D341Med (cell line): ENCODE measurements at places on chromosomes 4 and X.
A peak's percentile ranks its signal among the peaks of the same experiment; 100 is the strongest.

- DNase-seq = no peak
These were observed 981.3 kb downstream of the C4orf33 start for GRCh38 chr4:130077275-130077674.

DNA sequence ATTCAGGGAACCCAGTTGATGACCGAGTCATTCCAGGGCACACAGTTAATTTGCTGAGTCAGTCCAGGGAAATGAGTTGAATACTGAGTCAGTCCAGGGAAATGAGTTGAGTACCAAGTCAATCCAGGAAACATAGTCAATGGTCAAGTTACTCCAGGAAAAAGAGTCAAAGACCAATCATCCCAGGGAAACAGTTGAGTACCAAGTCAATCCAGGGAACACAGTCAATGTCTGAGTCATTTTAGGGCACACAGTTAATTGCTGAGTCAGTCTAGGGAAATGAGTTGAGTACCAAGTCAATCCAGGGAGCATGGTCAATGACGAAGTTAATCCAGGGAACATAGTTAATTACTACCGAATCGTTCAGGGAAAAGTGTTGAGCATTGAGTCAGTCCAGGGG lies 754.4 kb downstream of the NLGN4X start:
- no peak for DNase-seq

- no peak for DNase-seq
These were observed 51.4 kb upstream of the ZFP42 start for GRCh38 chr4:187944179-187944578.

- peak; percentile 51 for DNase-seq
These were observed 172.2 kb downstream of the PPARGC1A start for GRCh38 chr4:23717528-23718248.

DNA sequence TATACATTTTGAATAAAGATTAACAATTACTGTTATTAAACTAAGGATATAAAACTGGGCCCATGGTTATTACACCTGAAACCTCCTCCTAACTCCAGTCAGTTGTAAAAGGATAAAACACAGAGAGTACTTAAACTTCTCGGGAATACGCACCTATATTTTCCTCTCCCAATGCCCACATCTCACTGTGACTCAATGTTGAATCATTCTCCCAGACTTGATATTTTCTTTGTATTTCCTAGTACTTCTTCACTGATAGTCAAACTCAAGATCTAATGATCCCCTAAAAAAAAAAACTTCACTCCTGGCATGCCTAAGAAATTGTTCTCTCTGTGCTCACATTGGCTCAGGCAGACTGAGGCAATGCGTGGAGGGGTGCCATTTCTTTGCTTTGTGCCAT lies 212.5 kb upstream of the DKK2 start:
- no peak for DNase-seq
